CD4-positive, alpha-beta T cell treated with Interleukin-4 for 4 hours (primary cell): ENCODE measurements at places on chromosomes 16 and 17.

DNA sequence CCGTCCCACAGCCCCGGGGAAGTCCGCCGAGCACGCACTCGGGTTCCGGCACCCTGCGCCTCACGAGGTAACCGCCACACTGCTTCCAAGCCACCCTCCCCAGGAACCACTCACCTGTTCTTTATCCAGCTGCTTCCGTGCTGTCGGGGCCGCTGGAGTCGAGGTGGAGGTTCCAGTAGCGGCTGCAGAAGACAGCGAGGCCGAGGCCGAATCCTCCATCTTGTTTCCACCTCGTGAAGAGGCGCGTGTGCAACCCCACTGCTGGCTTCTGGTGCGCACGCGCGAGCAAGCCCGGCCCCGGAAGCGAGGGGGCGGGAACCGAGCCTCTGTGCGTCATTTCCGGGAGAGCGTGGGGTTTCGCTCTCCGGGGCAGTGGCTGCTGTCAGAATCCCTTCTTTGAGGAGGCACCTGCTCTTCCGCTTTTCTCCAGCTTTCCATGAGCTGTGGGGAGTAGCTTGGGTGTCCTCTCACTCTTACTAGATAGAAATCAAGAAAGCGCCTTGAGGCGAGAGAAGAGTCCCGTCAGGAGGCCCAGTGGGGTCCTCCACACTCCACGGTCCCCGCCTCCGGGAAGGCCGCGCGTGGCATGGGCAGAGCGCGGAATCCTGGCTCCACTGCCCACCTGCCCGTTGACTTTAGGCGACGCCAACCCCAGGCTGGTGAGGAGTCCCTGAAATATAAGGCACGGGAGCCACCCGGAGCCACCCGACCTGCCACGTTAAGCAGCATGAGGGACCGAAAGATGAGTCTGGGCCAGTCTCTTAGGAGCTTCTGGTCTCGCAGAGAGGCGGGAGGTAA lies at the start of gene RSL1D1:
Gene RSL1D1 (minus strand): TSS at position 249 of the 798 bp plus-strand sequence. CDS start 30 bp downstream, at position 219.
- peak; percentile 92 for DNase-seq

- DNase-seq: no peak
Observed at GRCh38 chr17:73564843-73565242, 79.4 kb downstream of the SDK2 start.

- no peak for DNase-seq
Observed at GRCh38 chr16:19599968-19600716, 44.6 kb downstream of the VPS35L start.

DNA sequence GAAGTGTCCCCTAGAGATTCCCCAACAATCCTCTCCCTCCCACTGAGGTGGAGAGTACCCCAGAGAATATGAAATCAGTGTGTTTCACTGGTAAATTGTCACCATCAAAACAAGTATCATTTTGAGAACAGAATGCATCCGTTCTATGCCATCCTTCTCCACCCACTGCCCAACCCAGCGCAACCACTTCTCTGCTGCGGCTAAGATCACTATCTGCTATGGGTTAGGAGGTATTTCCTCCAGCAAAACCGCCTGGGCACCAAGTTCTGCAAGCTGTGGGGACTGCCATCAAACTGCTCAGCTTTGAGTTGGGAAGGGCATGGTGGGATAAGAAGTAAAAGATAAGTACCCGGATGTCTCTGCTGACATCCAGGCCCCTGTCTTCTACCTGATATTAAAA lies 24.4 kb downstream of the CNTNAP1 start:
- peak; percentile 54 for DNase-seq

GRCh38 chr16:74480150-74481029 lies 59.1 kb upstream of the CLEC18B start:
- DNase-seq: no peak

DNA sequence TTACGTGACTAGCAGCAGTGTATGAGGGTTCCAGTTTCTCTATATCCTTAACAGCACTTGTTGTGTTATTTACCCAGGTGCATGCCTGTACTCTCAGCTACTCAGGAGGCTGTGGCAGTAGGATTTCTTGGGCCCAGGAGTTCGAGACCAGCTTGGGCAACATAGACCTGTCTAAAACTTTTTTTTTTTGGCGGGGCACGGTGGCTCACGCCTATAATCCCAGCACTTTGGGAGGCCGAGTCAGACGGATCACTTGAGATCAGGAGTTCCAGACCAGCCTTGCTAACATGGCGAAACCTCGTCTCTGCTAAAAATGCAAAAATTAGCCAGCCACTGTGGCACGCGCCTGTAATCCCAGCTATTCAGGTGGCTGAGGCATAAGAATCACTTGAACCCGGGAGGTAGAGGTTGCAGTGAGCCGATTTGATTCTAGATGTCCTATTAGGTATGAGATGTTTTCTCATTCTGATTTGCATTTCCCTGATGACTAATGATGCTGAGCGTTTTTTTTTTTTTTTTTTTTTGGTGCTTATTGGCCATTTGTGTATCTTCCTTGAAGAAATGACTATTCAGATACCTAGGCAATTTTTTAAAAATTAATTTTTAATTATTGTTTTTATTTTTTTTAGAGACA lies 13.4 kb downstream of the CASC3 start:
- no peak for DNase-seq

DNA sequence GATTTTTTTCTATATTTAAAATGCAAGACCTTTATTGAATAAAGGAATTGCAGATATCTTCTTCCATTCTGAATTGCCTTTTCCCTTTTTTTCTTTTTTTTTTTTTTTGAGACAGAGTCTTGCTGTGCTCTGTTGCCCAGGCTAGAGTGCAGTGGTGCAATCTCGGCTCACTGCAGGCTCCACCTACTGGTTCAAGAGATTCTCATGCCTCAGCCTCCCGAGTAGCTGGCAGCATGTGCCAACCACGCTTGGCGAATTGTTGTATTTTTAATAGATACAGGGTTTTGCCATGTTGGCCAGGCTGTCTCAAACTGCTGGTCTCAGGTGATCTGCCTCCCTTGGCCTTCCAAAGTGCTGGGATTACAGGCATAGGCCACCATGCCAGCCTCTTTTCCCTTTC lies 151.5 kb downstream of the CEP112 start:
- DNase-seq: no peak

- no peak for DNase-seq
Observed at GRCh38 chr16:17970816-17971331, 365.7 kb downstream of the NPIPA8 start.

GRCh38 chr16:25692351-25692741 lies 587 bp downstream of the HS3ST4 start:
- no peak for DNase-seq

DNA sequence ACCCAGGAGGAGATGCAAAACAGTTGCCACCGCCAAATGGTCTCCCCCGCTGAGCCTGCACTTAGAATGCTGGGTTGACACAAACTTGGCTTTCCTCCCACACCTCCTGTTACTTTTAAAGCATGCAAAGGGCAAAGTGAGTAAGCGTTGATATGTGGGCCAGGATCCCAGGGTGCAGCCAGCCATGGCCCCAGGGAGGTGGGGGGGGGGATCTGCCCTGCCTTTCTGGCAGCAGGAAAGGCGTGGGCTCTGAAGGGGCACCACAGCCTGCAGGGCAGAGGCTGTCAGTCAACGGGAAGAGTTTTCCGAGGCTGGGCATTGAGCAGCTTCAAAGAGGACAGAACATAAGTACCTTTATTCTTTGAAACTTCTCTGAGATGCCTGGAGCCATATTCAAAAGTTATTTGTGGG lies 142.3 kb downstream of the ABCC12 start:
- no peak for DNase-seq

- peak; percentile 73 for DNase-seq
Observed at GRCh38 chr16:21645261-21645721, 7.1 kb downstream of the IGSF6 start.

DNA sequence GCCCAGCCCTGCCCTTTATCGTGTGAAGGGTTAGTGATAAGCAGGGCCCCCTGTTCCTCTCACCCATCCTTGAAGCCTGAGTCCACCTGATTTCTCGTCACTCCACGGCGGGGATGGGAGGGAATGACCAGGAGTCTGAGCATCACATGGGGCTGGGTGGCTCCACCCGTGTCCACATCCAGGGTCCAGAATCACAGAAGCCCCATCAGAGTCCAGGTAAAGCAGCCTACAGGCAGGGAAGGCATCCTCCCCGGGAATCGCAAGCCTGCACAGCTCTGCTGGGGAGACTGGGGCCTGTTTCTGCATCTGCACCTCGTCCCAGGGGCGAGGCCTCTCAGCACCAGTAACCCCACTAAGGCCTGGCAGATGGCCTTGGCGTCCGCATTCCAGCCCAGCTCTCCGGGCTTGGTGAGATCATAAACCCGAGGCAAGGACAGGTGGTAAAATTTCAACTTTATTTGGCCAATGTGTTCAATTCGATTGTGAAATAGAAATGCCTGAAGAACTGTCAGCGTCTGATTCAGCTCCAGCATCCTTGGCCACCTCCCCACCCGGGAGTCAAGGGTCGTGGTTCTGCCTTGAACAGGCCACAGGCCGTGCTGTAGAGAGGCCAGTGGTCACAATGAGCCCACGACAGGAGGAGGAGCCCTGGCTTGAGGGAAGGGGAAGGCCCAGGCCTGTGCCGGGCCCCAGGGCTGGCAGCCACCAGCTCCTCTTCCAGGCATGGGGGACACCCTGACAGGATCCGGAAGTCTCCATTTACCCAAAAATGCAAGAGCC lies 8.1 kb upstream of the PPP1R27 start:
- no peak for DNase-seq

GRCh38 chr16:75062976-75063346 lies 53.6 kb downstream of the LDHD start:
- DNase-seq: no peak

- DNase-seq: no peak
Observed at GRCh38 chr16:86924537-86924936, 346.2 kb downstream of the FOXL1 start.

- DNase-seq: no peak
Observed at GRCh38 chr17:57602896-57603295, 142.2 kb downstream of the CCDC182 start.

GRCh38 chr17:3544365-3544764 lies 13.2 kb downstream of the TRPV3 start:
- DNase-seq: no peak

- DNase-seq: no peak
Observed at GRCh38 chr16:84534815-84535214, 30.4 kb upstream of the MEAK7 start.

- DNase-seq: no peak
Observed at GRCh38 chr16:20401066-20401465, 3.5 kb downstream of the PDILT start.

- DNase-seq: no peak
Observed at GRCh38 chr17:47975823-47976205, 4.9 kb downstream of the CDK5RAP3 start.

- DNase-seq: no peak
Observed at GRCh38 chr17:19275457-19276127, 38.4 kb downstream of the EPN2 start.

GRCh38 chr17:67156269-67157199 lies 88.5 kb downstream of the HELZ start:
- DNase-seq: no peak

GRCh38 chr17:33049781-33050414 lies 58.3 kb downstream of the SPACA3 start:
- DNase-seq: peak; percentile 39

DNA sequence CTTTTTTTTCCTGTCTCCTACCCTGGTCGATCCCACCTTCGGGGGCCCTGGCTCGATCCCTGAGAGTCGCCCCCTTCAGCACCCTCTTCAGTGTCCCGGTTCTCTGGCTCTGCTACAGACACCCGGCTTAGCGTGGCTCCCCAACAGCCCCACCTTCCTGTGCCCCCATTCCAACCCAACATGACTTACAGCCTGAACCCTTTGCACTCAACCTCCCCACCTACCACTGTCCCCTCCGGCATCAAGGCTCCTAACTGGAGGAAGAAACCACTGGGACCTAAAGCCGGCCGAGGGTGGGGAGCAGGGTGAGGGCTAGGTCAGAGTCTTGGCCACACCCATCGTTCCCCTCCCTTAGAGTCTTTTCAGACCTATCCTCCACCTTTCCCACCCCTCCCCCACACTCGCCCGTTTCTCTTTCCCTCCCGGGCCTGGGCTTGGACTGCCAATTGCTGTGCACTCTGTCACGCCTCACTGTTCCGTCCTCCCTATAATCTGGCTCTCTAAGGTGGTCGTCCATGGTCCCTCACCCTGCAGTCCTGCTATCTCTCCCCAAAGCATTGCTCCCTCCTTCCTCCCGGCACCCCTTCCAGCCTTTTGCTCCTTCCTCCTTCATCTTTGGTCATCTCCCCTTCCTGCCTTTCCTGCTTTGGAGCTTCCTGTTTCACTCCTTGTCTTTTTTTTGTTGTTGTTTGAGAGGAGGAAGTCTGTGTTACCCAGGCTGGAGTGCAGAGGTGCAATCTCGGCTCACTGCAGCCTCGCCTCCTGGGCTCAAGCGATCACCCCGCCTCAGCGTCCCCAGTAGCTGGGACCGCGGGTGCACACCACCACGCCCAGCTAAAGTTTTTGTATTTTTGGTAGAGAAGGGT lies 890 bp upstream of the CLDN7 start:
- DNase-seq: no peak

DNA sequence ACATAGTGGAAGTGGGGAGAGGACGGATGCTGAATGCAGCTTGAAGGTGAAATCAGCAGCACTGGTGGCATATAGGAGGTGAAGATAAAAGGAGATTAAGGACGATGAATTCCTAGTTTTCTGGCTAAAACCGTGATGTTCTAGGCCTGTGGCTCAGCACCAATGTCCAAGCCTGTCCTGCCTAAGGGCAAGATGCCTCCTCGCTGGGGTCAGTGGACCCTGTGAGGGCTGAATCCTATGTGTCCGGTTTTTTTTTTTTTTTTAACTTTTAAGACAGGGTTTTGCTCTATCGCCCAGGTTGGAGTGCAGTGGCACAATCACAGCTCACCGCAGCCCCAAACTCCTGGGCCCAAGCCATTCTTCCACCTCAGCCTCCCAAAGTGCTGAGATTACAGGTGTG lies 12.8 kb downstream of the CPNE2 start:
- DNase-seq: no peak

DNA sequence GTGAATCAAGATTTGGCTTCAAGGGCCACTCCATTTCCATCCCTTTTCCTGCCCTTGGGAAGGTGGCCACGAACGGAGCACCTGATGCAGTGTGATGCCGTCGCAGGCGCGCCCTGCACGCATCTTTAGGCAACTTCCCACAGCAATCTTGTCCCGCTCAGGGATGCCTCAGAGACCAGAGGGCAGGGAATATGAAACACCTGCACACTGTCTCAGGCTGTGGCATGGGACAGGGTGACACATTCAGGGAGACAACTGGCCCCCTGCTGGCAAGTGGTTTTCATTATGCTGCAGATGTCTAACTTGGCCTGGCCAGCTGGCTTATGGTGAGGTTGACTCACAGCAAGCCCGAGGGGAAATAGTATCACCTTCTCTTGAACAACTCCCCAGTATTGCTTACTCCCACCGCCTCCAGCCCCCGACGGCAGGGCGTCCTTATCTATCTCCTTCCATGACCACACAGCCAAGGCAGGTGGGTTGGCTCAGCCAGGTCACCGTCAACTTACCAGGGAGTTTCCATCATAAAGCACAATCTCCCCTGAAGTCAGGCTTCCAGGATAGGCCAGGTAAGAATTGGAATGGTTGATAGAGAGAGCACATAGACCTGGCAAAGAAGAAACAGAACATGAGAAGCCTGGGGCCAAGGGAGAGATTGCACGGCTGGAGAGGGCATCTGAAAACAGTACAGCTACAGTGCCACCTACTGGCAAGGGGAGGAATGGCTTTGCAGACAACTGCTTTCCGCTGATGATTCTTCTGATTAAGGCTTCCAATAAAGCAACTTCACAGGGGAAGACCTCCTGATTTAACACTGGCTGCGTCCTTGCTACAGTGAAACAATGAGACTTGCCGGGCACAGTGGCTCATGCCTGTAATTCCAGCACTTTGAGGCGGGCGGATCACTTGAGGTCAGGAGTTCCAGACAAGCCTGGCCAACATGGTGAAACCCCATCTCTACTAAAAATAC lies 21.1 kb downstream of the WIPI1 start:
- peak; percentile 85 for DNase-seq

GRCh38 chr16:28072087-28072486 lies 8.6 kb upstream of the GSG1L start:
- no peak for DNase-seq
